ENCODE measurements at places on chromosomes 13 and 19.

DNA sequence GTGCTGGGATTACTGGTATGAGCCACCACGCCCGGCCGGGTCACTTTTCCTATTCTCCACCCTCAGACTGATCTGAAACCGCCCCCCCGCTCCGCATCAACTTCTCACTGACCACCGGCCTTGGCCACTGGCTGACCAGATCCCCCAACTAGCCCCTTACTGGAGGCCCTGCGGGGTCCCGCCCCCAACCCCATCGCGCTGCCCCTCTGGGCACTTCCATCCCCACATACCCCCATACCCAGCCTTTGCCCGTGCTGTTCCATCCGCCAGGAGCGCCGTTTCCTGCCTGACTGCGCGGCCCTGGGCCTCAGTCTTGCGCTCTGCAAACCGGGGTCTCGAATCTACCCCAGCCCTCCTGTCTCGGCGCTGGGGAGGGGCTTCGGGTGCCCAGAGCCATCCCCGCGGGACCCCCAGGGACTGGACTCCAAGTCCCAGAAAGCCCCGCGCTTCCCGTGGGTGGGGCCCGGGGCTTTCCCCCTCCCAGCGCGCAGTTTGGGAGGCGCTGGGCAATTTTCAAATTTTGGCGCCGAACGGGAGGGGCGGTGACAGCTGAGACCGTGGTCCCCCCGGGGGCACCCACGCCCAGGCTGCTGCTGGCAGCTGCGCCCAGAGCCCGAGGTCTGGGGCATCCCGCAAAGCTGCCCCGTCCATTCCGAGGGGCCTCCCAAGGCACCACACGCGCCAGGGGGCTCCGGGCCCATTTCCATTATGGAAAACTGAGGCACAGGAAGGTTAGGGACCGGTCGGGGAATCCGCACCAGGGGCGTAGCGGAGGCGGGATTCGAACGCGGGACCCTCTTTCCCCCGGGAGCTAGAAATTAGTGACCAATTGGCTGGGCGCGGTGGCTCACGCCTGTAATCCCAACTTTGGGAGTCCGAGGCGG, 5.2 kb upstream of the LMNB2 start:
- DNase-seq: no peak

- no peak for DNase-seq
Measured at GRCh38 chr13:83980331-83980730, 98.1 kb upstream of the SLITRK1 start.

DNA sequence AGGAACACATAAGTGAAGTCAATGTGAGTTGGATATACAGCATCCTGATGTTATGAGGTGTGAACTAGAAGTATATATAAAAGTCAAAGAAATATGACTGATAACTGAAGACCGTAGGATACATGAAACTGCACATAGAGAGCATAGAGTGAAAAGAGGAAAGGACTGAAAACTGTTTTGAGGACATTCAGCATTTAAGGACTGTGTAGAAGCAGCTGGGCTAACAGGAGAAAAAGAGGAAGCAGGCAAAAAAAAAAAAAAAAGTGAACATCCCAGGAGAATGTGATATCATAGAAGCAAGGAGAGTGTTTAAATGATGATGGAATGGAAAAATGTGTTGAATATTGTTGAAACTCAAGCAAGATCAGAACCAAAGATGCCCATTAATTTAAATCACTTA, 363.5 kb downstream of the PCDH20 start:
- DNase-seq: no peak

- DNase-seq: no peak
Measured at GRCh38 chr13:76717092-76717491, 169.1 kb downstream of the KCTD12 start.

GRCh38 chr13:47822036-47822435, 179.0 kb downstream of the SUCLA2 start:
- DNase-seq: no peak

GRCh38 chr13:87827479-87827878, 156.3 kb downstream of the SLITRK5 start:
- no peak for DNase-seq

DNA sequence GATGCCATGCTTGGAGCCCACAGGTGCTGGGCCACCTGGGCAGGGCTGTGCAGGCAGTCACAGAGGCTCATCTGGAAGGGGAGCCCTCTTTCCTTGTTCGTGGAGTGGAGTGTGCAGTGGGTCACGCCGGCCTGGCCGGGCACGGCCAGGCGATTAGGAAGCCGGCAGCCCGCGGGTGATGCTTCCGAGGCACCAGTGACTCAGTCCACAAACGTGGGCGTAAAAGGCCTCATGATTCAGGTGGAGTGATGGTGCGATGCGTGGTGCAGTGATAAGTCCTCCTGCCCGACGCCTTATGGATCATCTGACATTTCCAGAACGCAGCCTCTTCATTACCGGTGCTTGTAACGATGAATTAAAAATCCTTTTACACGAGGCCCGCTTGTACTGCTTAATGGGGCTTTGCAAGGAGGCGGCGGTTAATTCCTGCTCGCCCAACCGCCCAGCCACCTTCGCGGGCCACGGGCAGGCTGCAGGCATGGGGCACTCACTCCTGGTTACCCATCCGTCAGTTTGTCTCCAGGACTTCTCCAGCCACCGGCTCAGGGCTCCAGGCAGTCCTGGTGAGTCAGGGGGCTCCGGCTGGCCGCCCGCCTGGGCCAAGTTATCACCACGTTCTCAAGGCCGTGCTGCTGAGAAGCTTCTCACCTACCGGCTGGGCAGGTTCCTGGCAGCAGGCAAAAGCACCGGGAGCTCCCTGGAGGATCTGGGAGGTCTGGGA, 172.4 kb downstream of the KDM4B start:
- no peak for DNase-seq

- DNase-seq: no peak
Measured at GRCh38 chr19:3025549-3025886, 3.6 kb downstream of the TLE2 start.

DNA sequence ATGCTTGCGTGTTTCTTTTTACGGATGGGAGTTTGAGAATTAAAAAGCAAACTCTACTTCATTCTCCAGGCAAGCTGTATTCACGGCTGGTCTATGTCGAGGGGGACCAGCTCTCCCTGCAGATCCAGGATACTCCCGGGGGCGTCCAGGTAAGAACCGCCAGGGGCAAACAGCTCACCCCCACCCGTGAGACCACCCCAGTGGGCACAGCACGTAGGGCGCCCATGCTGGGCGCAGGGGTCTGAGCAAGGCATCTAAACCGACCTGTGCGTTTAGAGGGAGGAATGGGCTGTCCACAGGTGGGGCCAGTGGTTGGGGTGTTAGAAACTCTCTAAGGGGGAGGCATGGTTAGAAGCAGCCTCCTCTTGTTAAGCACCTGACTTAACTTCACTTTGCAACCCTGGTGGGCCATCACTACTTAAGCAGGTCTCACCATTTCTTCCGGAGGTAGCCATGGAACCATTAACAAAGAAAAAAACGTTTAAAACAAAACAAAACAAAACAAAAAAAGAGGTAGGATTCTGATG, 1.0 kb downstream of the RASL11A start:
- no peak for DNase-seq

DNA sequence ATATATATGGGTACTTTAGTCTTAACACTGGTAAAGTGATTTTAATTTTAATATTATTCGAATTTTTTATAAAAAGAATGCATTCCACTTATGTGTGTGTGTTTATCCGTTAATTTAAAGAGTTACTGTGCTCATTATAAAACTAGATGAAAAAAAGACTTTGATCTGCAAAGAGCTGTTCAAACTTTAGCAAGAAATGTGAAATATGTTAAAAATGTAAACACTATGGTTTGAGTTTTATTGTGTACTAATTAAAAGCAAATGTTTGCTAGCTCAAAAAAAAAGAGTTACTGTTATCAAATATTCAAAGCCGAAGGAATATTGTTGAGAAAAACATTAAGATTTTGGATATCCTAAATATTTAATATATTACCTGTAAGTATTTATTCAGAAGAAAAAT, 34.5 kb downstream of the UFM1 start:
- no peak for DNase-seq

GRCh38 chr19:47820410-47820809, 1.3 kb upstream of the CRX start:
- no peak for DNase-seq
